Activated CD8-positive, alpha-beta memory T cell treated with anti-CD3 and anti-CD28 coated beads for 1 hour (primary cell): ENCODE measurements at places on chromosomes 11 and 22.

DNA sequence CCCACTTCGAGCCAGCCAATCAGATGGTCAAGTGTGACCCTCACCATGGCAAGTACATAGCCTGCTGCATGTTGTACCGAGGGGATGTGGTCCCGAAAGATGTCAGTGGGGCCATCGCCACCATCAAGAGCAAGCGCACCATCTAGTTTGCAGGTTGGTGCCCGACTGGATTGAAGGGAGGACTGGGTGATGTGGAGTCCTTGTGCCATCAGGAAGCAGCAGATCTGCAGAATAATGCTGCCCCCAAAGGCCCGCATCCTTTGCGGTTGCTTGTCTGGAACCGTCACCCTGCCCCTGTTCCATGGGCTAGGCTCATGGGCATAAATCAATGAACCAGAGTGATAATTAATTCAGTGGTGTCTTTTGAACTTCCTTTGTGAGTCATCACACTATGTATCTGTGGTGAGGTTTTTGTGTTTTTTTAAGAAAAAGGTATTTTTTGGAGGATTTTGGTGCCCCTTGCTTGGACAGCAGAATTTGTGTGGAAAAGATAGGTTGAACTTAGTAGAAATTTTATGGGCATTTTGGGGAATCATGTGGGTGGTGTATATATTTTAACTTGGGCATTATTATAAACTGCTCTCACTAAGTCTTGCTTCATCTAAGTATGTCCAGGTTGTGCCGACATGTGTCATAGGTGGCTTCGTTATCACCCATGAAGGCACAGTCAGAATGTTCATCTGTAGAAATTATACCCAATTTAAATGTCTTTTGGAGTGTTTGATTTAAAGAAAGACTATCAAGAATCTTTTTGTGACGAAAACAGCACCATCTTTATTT lies 22.3 kb downstream of the LRRC74B start:
- DNase-seq: no peak

GRCh38 chr11:75351791-75352587 lies 528 bp upstream of the ARRB1 start:
- no peak for DNase-seq

GRCh38 chr22:21642584-21643448 lies 714 bp downstream of the SDF2L1 start:
- peak; percentile 47 for DNase-seq

- no peak for DNase-seq
Observed at GRCh38 chr11:47359586-47359985, 7.1 kb upstream of the MYBPC3 start.

GRCh38 chr11:105274631-105275030 lies 135.1 kb upstream of the CARD18 start:
- no peak for DNase-seq

- DNase-seq: no peak
Observed at GRCh38 chr11:104637662-104638170, 260.5 kb downstream of the CASP12 start.

DNA sequence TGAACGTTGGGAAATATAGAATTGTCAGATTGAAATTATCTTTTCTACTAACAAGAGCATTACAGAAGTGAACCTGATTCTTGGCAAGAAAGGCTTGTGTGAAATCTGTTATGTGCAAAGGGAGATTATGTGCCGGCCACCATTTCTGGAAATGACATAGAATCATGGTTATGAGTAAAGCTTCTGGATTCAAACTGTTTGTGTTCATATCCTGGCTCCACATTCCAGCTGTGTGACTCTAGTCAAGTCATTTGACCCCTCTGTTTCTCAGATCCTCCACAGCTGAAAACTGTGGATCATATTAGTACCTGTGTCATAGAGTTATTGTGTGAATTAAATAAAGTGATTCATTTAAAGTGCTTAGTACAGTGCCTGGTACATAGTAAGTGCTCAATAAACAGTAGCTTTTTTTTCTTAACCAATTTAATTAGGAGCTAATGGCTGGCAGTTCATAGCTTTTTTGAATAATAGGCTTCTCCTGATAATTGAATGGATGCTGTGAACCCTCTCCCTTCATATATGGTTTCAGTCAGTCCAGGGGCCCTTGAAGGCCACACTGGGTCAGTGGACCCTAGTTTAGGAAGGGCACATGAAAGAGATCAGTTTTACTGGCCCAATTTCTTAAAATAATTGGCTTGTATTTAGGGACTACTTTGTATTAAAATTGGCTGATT lies 34.6 kb downstream of the EHF start:
- DNase-seq: no peak

DNA sequence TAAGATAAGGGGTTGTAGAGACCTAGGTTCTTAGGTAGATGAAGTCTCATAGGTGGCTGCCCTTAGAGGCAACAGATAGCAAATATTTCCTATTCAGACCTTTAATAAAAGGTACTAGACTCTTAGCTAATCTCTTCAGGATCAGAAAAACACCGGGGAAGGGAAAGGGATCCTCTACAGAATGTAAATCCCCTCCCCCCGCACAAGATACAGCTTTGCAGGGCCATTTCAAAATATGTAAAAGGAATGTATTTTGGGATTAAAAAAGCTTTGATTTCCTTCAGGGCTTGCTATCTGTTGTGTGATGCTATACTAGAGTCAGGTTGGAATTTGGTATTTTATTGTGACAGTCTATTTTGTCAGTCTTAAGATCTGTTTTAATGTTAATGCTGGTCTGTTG lies 113.2 kb downstream of the SWAP70 start:
- DNase-seq: no peak

DNA sequence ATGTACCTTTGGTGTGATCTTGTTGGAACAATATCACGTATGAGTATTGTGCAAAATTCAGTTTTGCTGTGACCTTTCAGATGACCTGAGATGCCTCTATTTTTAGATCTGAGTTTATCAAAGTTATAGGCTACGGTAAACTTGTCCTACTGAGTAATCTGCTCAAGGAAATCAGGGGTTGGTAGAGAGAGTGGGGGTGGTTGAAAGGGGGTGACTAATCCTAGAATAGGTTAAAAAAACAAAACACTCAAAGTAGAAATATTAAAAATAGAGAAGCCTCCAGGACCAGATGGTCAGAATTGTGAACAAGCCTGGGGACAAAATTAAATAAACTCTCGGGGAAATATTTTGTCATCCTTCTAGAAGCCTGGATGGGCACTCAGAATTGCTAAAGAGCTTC lies 59.9 kb upstream of the C11orf87 start:
- DNase-seq: no peak

DNA sequence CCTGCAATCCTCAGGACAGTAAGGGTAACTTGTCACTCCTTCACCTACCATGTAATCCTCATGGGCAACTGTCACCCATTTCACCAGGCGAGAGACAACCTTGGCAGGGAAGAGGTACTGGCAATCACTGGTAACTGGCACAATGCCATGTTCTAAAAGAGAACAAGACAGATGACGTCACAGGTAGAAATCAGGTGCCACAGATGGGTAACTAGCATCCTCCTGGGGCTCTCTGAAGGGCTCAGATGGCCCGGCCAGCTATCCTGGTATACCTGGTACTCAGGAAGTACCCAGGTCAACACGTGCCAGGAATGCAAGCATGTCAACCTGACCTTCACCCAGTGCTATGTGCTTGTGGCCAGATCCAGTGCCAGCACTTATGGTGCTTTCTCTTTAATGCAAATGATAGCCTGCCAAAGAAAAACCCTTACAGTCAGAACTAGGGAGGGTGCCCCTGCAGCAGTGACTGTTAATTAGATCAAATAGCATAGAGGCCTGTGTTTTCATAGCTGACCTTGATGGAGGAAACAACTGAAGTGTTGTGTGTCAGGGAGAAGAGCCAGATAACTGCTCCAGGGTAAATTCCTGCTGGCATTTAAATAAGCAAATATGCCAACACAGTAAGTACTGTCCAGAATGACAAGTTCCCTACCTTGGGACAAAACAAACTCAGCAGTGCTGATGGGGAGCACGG lies 36.2 kb downstream of the THOC5 start:
- DNase-seq: no peak

GRCh38 chr11:14029971-14030920 lies 67.7 kb downstream of the SPON1 start:
- DNase-seq: no peak

DNA sequence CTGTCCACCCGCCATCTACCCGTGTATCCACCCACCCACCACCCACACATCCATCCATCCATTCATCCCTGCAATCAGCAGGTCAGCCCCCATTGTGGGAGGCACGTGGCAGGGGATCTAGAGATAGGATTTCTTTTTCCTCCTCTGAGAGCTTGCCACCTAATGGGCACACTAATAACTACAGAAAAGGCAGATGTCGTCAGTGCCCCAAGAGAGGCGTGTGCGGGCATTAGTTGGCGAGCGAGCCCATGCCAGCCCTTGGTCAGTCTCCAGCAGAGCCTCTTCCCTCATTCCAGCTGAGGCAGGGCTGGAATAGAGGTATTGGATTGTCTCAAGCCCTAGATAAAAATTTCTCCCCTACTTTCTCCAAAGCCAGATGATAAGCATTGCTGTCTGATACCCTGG lies 9.7 kb downstream of the USP2 start:
- DNase-seq: no peak

- no peak for DNase-seq
Observed at GRCh38 chr11:14614091-14614622, 29.4 kb upstream of the PDE3B start.

- no peak for DNase-seq
Observed at GRCh38 chr11:131688048-131688693, 317.8 kb downstream of the NTM start.

- DNase-seq: no peak
Observed at GRCh38 chr22:40326905-40327735, 19.2 kb upstream of the ADSL start.

GRCh38 chr11:120908461-120909181 lies 115.3 kb upstream of the TBCEL start:
- DNase-seq: no peak

DNA sequence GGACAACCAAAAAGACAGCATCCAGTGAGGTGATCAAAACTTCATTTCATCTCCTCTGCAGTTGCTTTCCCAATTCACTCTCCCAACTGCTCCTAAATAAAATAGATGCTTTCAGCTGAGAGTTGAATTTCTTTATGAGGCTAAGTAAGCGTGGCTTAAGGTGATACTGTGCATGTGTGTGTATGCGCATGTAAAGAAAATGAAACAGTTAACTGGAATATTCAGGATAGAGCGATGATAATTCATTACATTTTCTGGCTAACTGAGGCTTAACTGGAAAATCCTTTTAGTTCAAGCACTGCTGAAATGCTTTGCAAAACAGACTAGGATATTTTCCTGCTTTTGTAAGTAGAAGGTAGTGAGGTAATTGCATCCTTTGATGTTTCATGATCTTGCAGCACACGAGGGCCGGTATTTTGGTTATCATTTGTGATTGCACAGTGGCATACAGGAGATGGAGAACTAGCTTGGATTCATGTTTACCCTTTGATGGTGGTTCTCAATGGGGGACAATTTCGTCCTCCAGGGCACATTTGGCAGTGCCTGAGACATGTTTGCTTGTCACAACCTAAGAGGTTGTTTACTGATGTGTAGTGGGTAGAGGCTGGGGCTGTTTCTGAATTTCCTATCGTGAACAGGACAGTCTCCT lies 71.2 kb downstream of the ZBTB16 start:
- no peak for DNase-seq

- DNase-seq: no peak
Observed at GRCh38 chr22:23067023-23067650, 3.2 kb upstream of the GNAZ start.

- DNase-seq: no peak
Observed at GRCh38 chr22:27719535-27720227, 81.9 kb downstream of the MN1 start.

DNA sequence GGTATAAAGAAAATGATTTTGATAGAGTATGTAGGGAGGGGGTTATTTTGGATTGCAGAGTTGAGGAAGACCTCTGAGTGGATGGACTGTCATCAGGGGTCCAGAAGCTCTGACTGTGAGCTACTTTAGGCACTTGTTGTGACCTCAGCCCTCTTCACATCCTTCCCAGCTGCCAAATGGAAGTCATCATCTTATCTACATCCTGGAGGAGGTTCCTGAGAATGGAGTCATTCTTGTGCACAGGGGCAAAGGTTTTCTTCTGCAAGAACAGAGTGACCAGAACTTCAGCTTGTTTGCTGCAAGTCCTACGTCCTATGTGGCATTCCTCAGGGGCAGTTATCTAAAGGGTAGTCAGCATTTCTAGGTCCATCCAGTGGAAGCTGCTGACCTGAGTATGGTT lies 393.8 kb downstream of the AASDHPPT start:
- DNase-seq: no peak

GRCh38 chr22:24437091-24437490 lies 9.7 kb downstream of the ADORA2A start:
- no peak for DNase-seq

GRCh38 chr11:2889362-2890273 lies 4.0 kb upstream of the CDKN1C start:
- DNase-seq: no peak

DNA sequence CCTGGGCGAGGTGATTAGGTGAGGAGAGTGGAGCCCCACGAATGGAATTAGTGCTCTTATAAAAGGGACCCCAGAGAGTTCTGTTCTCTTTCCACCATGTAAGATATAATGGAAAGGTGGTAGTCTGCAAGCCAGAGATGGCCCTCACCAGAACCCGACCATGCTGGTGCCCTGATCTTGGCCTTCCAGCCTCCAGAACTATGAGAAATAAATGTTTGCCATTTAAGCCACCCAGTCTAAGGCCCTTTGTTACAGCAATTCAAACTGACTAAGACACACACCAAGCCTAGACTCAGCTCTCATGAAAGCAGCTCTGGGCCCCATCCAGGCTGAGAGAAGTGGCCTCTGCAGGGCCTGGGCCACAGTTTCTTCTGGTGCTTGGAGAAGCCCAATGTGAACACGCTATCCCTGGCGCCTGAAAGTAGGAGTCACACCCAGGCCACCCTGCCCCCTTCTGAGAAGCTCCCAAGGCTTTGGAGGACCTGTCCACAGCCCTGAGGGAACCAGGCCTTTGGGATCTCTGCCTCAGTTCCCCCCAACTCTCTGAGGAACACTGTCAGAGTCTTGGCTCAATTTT lies 35.3 kb upstream of the LYVE1 start:
- no peak for DNase-seq

GRCh38 chr22:30841273-30841672 lies 127.3 kb downstream of the MORC2 start:
- DNase-seq: no peak

GRCh38 chr11:45384711-45385241 lies 98.6 kb upstream of the SYT13 start:
- DNase-seq: no peak

DNA sequence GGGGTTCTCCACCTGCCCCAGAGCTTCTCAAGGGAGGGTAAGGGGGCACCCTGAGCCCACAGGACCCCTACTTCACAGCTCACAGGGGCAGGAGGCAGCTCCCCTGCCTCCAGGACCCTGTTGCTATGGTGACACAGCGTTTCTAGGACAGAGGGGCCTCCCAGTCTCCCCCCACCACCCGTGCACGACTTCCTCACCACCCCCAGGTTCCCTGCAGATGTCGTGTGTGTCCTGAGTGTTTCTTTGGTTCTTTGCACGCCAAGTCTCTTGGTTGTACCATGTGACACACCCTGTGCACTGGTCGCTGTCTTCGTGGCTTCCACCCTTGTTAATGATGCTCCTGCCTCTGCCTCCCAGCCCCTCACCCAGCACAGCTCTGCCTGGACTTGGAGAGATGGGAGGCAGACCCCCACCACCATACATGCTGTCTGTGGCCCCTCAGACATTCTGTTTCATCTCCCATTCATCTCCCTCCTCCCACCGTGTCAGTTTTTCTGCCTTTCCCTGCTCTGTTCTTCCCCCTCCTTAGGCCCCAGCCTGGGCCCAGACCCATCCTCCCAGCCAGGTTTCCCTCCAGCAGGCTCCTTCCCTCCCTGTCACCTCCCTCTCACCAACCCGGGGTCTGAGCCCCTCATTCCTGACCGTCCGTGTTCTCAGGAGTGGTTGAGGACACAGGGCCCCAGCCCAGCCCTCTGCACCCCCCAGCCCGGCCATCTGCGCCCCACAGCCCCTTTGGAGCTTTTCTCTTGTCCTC lies 24.5 kb upstream of the RAB1B start:
- no peak for DNase-seq
